Heart right ventricle (tissue), 16 donors: ENCODE measurements at places on chromosomes 16 and 17. TPM values are rescaled to one million over a fixed set of nuclear protein-coding genes. Genes with fewer than 3 reads are reported as not detected.

- H3K27me3 ChIP-seq, result peaks cover 6% of the 10 kb centered on the region
- peaks cover 6% of the 10 kb centered on the region for H3K4me1 ChIP-seq
- peak; percentile 60 for DNase-seq
- H3K27ac ChIP-seq, result no peak overlapping the region
These were observed 41.7 kb downstream of the HEATR6 start for GRCh38 chr17:60036796-60037677.

DNA sequence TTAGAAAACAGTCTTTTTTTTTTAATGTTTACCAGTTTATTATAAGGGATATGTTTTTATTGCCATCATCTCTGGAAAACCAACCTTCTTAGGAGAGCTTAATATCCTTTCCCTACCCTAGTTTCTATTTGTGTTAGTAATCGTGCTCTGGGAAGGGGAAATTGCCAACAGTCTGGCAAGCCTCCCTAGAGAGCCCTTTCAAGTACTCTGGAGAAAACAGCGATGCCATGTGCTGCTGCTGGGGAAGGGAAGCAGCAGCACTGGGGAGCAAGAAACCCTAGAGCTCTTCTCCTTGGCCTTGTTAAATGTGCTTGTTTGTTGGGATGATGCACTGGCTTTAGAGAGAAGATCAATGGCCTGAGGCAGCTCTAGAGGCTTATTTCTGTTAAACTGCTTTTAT lies 10.3 kb downstream of the RETREG3 start:
- no peak overlapping the region for H3K4me3 ChIP-seq
- H3K27ac ChIP-seq, result peak overlapping the region; percentile 12
- DNase-seq, result peak; percentile 29
- no peaks in the 10 kb centered on the region for H3K36me3 ChIP-seq
- H3K4me1 ChIP-seq, result peaks cover 4% of the 10 kb centered on the region

GRCh38 chr17:29617125-29617480 lies 5.6 kb downstream of the CORO6 start:
- H3K27me3 ChIP-seq, result no peaks in the 10 kb centered on the region
- H3K36me3 ChIP-seq, result no peaks in the 10 kb centered on the region
- no peak overlapping the region for H3K4me3 ChIP-seq
- H3K4me1 ChIP-seq, result peaks cover 95% of the 10 kb centered on the region
- peak; percentile 75 for DNase-seq

GRCh38 chr16:30902029-30902972 lies 5.9 kb downstream of the CTF1 start:
- peak overlapping the region; percentile 59 for H3K4me3 ChIP-seq
- no peaks in the 10 kb centered on the region for H3K36me3 ChIP-seq
- H3K27me3 ChIP-seq, result no peaks in the 10 kb centered on the region
- DNase-seq, result peak; percentile 79

- peak; percentile 65 for DNase-seq
- no peak overlapping the region for H3K4me3 ChIP-seq
- no peaks in the 10 kb centered on the region for H3K4me1 ChIP-seq
- no peaks in the 10 kb centered on the region for H3K36me3 ChIP-seq
- peaks cover 4% of the 10 kb centered on the region for H3K27me3 ChIP-seq
- H3K27ac ChIP-seq, result no peak overlapping the region
These were observed 29.9 kb downstream of the DYNLL2 start for GRCh38 chr17:58112970-58113631.

- no peaks in the 10 kb centered on the region for H3K4me1 ChIP-seq
- no peak overlapping the region for H3K27ac ChIP-seq
- no peaks in the 10 kb centered on the region for H3K36me3 ChIP-seq
- DNase-seq, result peak; percentile 1
These were observed 17.2 kb upstream of the RBFOX3 start for GRCh38 chr17:79627766-79628690.

- DNase-seq, result no peak
- H3K36me3 ChIP-seq, result no peaks in the 10 kb centered on the region
- no peak overlapping the region for H3K27ac ChIP-seq
- H3K27me3 ChIP-seq, result no peaks in the 10 kb centered on the region
- peaks cover 45% of the 10 kb centered on the region for H3K4me1 ChIP-seq
- H3K4me3 ChIP-seq, result no peak overlapping the region
These were observed 8.8 kb upstream of the SLC16A5 start for GRCh38 chr17:75079023-75079373.

- peaks cover 10% of the 10 kb centered on the region for H3K4me1 ChIP-seq
- H3K27me3 ChIP-seq, result peaks cover 4% of the 10 kb centered on the region
- no peak for DNase-seq
- H3K4me3 ChIP-seq, result peak overlapping the region; percentile 25
These were observed 36.8 kb upstream of the ZC3H18 start for GRCh38 chr16:88533381-88533917.

DNA sequence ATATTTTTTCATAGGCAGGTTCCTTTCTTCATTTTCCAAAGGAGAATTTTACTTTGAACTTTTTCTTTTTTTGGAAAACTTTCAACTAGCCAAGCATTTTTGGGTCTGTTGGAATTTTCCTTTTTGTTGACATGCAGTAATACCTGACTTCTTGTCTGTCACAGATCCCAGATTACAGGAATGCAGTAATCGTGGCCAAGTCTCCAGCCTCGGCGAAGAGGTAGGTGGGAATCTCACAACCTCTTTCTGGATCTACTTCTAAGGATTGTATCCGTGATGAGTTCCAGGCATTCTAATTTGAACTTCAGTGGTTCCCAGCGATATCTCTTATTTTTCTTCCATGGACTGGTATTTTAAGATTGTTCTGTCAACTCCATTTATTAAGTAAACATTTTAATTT lies 31.7 kb downstream of the PRPSAP2 start:
- no peak overlapping the region for H3K27ac ChIP-seq
- no peak for DNase-seq
- no peak overlapping the region for H3K4me3 ChIP-seq
- H3K36me3 ChIP-seq, result no peaks in the 10 kb centered on the region
- H3K27me3 ChIP-seq, result no peaks in the 10 kb centered on the region
- H3K4me1 ChIP-seq, result peaks cover 3% of the 10 kb centered on the region

DNA sequence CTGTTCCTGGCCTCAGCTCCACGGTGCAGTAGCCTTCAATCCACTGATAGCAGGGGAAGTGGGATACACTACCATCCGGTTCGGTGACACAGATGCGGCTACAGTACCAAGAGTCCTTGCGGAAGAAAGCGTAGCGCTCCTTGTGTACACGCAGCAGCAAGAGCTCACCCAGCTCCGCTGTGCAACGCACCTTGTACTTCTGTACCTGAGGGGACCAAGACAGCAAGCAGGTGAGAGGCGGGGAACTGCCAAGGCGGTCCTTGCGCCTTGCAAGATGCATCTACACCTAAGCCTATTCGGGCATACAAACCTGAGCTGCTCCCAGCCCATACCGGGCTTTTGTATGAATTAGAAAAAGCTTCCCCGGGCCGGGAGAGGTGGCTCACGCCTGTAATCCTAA lies 1.5 kb downstream of the ALOXE3 start:
- no peak overlapping the region for H3K27ac ChIP-seq
- H3K4me3 ChIP-seq, result no peak overlapping the region
- no peak for DNase-seq
- H3K4me1 ChIP-seq, result peaks cover 14% of the 10 kb centered on the region
- peaks cover 55% of the 10 kb centered on the region for H3K27me3 ChIP-seq
- no peaks in the 10 kb centered on the region for H3K36me3 ChIP-seq

DNA sequence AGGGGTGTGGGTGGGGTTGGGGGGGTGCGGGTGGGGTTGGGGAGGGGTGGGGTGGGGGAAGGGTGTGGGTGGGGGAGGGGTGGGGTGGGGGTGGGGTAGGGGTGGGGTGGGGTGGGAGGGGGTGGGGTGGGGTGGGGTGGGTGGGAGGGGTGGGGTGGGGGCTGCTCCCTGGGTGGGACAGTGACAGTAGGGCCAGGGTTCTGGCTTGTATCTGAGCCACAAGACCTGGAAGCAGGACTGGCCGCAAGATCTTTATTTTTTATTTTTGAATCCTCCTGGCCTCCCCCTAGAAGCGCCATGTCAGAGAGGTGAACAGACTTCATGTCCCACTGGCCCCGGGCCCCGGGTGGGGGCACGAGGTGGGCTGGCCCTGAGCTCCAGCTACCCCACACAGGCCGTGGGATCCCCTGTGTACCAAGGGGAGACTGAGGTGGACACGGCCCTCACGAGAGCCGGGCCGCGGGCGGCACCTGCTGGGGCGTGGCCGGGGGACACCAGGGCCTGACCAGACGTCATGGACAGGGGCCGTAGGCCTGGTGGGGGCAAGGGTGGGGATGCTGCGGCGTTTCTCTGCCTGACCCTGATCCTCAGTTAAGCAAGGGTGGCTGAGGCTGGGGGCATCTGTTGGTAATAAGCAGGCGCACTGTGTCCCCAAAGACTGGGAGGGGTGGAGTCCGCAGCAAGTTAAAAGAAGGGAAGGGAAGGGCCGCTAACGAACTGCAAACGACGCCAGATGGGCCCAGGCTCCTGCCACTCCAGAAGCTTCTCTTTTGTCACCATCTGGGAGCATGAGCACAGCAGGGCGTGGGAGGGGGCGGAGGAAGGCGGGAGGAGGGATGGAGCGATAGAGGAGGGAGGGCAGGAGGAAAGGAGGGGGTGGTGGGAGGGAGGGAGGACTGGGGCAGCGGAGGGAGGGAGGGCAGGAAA lies 22.3 kb upstream of the PABPN1L start:
- H3K4me1 ChIP-seq, result peaks cover 34% of the 10 kb centered on the region
- peaks cover 15% of the 10 kb centered on the region for H3K36me3 ChIP-seq
- no peak overlapping the region for H3K4me3 ChIP-seq

GRCh38 chr16:50081428-50082018 lies 15.8 kb downstream of the HEATR3 start:
- peaks cover 24% of the 10 kb centered on the region for H3K36me3 ChIP-seq
- no peaks in the 10 kb centered on the region for H3K27me3 ChIP-seq
- no peak overlapping the region for H3K4me3 ChIP-seq
- no peaks in the 10 kb centered on the region for H3K4me1 ChIP-seq

- H3K27ac ChIP-seq, result no peak overlapping the region
- DNase-seq, result no peak
- no peaks in the 10 kb centered on the region for H3K27me3 ChIP-seq
These were observed 15.1 kb downstream of the SLC5A10 start for GRCh38 chr17:18966831-18967624.

DNA sequence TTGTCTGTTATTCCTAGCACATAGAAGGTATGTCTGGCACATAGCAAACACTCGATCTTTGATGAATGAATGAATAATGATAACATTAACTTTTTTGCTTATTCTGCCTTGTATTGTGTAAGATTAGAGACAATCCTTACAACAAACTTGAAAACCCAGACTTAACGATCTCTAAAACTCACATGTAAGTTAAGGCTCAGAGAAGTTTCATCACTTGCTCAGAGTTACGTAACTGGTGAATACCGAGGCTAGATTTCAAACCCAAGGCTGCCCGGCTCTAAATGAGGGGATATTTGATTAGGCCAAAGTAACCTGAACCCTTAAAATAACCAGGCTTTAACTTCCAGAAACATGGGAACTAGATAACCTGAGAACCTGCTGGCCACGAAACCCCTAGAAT lies 22.3 kb downstream of the CAPNS2 start:
- H3K27me3 ChIP-seq, result peaks cover 12% of the 10 kb centered on the region
- no peaks in the 10 kb centered on the region for H3K4me1 ChIP-seq
- no peaks in the 10 kb centered on the region for H3K36me3 ChIP-seq
- DNase-seq, result no peak
- no peak overlapping the region for H3K4me3 ChIP-seq

- H3K36me3 ChIP-seq, result no peaks in the 10 kb centered on the region
- DNase-seq, result no peak
- peaks cover 76% of the 10 kb centered on the region for H3K4me1 ChIP-seq
These were observed 49.5 kb upstream of the MTSS2 start for GRCh38 chr16:70735141-70735979.

GRCh38 chr17:80354336-80354735 lies 60.6 kb upstream of the ENDOV start:
- no peak overlapping the region for H3K27ac ChIP-seq
- no peaks in the 10 kb centered on the region for H3K4me1 ChIP-seq
- H3K4me3 ChIP-seq, result no peak overlapping the region

DNA sequence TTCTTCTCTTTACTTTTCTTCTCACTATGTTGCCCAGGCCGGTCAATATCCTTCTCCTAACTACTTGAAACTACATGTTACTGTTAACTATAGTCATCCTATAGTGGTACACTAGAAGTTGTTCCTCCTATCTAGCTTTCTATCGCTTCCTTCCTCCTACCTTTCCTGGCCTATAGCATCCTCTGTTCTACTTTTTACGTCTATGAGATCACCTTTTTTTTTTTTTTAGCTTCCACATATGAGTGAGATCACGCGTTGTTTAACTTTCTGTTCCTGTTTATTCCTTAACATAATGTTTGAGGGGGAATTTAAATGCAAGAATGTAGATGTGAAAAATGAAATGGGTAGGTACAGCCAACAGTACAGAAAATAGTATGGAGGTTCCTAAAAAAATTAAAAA lies 30.5 kb upstream of the YPEL2 start:
- no peaks in the 10 kb centered on the region for H3K36me3 ChIP-seq
- no peaks in the 10 kb centered on the region for H3K4me1 ChIP-seq
- H3K27me3 ChIP-seq, result no peaks in the 10 kb centered on the region
- H3K27ac ChIP-seq, result no peak overlapping the region
- no peak overlapping the region for H3K4me3 ChIP-seq

DNA sequence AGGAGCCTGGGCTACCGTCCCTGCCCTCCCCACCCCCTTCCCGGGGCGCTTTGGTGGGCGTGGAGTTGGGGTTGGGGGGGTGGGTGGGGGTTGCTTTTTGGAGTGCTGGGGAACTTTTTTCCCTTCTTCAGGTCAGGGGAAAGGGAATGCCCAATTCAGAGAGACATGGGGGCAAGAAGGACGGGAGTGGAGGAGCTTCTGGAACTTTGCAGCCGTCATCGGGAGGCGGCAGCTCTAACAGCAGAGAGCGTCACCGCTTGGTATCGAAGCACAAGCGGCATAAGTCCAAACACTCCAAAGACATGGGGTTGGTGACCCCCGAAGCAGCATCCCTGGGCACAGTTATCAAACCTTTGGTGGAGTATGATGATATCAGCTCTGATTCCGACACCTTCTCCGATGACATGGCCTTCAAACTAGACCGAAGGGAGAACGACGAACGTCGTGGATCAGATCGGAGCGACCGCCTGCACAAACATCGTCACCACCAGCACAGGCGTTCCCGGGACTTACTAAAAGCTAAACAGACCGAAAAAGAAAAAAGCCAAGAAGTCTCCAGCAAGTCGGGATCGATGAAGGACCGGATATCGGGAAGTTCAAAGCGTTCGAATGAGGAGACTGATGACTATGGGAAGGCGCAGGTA lies 762 bp downstream of the CDK12 start:
- H3K4me3 ChIP-seq, result peak overlapping the region; percentile 91
- no peaks in the 10 kb centered on the region for H3K36me3 ChIP-seq
- DNase-seq, result peak; percentile 16
- H3K27me3 ChIP-seq, result no peaks in the 10 kb centered on the region

The SPATA32 gene
- not detected for total RNA-seq

The CD300H gene
- total RNA-seq, result not detected

The CLEC19A gene
- not detected for total RNA-seq

The ITPRIPL2 gene
- 17.8 TPM for total RNA-seq

The FOXF1 gene
- 0.36 TPM for total RNA-seq

The MYH11 gene
- 25.7 TPM for total RNA-seq

The BCAR1 gene
- total RNA-seq, result 73.3 TPM

The PYY gene
- total RNA-seq, result not detected

The PABPN1L gene
- total RNA-seq, result not detected

The BCO1 gene
- not detected for total RNA-seq
